DMS53 (cell line): ENCODE measurements at places on chromosomes 5 and 9.

- DNase-seq, result peak; percentile 39
Observed at GRCh38 chr5:85990998-85991397, 626.7 kb upstream of the COX7C start.

DNA sequence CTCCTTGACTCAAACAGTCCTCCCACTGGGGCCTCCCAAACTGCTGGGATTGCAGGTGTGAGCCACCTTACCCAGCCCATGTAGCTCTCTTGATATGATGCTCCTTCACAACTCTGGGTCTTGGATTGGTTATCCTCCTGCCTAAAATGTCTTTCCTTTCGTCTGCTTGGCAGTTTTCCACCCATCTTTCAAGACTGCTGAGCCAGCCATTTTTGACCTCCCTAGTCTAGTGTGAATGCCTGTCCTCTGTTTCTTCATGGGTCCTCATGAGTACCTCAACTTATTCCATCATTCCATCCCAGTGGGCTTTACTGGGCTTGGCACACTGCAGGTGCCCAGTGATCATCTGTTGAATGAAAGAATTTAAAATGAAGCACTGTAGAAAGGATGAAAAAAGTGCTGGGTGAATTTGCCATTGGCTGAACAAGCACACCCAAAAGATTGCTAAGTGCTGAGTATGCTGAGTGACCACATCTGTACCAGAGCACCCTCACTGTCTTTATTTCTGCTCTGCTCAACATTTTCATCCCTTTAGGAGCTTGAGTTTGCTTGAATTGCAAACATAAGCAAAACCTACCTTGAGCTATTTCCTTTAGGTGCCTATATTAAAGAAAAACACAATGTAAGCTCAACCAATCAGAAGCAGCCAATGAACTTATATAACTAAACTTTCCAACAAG, 84.8 kb upstream of the FAM169A start:
- no peak for DNase-seq

GRCh38 chr9:81976351-81976750, 12.2 kb upstream of the SPATA31D1 start:
- no peak for DNase-seq

- peak; percentile 10 for DNase-seq
Observed at GRCh38 chr9:114962809-114963208, 32.4 kb upstream of the TNFSF8 start.

DNA sequence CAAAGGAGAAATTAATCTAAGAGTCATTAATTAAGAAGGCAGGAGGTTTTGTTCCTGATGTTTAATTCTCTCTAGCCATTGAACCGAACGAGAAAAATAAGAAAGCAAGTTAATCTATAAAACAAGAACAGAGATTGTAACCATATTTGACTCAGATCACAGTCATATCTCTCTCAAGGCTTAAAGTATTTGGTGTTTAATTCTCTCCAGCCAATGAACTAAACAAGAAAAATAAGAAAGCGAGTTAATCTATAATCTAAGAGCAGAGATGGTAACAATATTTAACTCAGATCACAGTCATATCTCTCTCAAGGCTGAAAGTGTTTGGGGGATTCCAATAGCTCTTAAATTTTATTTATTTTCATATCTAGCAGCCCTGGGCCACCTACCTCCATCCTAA, 74.4 kb upstream of the SHISAL2B start:
- no peak for DNase-seq

GRCh38 chr9:34413231-34413852, 36.6 kb upstream of the MYORG start:
- peak; percentile 10 for DNase-seq

DNA sequence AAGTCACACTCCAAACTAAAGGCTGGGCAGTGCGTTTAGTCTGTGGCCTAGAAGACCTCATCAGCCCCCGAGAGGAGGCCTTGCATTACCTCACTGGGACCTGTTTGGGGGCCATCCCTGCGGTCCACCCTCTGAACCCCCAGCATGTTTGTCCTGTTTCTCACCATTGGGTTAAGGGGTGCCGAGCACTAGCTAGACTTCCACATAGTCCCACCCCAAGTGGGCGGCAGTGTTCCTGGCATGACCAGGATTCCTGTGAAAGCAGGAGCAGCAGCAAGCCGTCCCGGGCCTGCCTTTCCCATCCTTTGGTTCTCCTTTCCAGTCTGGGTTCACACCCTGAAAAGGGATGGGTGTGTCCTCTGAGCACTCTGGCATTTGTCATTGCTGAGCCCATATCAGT, 26.6 kb upstream of the SAP30L start:
- no peak for DNase-seq

DNA sequence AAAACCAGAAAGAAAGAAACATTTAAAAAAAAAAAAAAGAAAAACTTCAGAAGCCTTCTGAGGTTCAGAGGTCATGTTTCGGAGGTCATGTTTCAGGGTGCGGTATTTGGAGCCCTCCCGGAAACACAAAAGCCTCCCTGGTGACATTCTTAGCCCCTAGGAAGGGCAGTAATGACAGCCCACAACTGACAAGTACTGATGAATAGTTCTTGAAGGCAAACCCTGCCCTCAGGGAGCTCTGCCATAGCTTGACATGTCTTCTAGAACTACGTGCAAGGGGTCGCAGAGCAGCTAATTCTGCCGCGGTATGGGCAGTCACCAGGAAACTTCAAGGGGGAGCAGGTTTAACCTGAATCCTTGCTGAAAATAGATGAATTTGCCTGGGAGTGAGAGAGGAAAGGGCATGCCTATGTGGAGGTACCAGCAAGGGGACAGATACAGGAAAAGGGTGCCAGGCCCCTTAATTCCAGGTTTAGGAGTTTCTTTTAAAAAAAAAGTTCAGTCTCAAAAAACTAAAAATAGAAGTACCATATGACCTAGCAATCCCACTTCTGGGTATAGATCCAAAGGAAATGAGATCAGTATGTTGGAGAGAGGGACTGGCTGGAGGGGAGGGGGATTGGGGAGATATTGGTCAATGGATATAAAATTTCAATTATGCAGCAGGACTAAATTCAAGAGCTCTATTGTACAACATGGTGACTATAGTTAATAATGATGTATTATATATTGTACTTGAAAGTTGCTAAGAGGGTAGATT, 98.4 kb downstream of the C9orf152 start:
- DNase-seq, result no peak

DNA sequence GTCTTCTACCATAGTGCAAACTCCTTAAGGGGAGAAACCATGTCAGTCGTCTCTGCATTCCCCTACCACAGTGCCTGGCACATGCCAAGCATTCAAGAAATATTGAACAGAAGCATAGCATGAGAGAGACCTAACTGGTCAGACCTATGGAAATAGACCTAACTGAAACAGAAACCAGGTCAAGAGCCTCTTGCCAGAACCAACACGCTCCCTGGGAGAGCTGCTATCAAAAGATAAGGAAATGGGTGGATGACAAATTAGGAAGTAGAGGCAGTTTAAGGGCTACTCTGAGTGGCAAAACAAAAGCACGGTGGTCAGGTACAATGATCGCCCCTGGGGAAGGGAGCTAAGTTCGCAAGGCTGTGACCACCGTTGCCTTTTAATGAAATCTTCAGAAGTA, 66.0 kb upstream of the SMIM15 start:
- DNase-seq, result no peak

GRCh38 chr9:4095484-4095883, 204.4 kb downstream of the GLIS3 start:
- DNase-seq, result no peak

DNA sequence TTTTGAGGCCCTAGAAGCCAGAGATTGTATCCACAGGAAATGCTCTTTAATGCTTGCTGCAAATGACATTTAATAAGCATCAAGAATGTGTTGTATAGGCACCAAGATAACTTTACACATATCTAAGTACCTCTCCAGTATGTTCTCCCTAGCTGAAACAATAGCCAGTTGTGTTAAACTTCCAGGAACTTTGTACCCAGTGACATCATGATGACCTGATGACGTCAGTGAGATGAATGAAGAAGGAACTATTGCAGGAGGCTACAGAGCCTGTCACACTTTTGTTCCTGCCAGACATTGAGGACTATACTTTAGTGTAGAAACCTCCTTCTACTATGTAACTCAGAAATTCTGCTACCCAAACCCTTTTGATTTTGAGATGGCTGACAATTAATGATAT, 129.8 kb downstream of the CD180 start:
- peak; percentile 35 for DNase-seq

GRCh38 chr5:91436241-91436640, 53.1 kb upstream of the ARRDC3 start:
- DNase-seq, result no peak

GRCh38 chr9:33178972-33179697, 12.0 kb upstream of the B4GALT1 start:
- no peak for DNase-seq

- DNase-seq, result no peak
Observed at GRCh38 chr5:149205625-149206523, 64.6 kb downstream of the ABLIM3 start.

DNA sequence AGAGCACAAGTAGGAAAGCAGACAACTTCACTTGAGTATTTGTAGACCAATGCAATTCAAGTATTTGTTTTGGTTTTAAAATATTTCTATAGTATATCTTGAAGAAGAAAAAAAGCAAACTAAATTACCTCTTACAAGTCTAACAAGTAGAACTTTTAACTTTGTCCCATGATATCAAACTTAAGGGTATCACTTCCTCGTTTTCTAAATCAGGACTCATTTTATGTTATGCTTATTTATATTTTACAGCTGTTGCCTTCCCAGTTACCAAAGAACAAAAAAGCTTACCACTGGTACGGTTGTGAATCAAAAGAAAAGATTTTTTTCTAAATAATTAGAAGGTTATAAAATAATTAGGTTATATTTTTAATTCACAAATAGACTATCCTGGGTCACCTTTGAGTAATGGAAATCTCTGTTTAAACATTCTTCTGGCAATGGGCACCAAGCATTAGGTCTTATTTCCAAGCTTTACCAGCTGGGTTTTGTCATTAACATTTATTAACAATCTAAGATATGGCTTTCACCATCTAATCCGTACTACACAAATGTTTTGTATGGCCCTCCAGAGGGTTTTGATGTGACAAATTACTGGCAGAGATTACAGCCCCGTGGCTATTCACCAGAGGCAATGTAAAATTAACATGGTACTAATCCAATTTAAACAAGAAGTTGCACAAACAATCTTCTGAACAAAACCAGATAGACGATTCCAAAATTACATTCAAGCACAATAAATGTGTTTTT, 63.6 kb downstream of the CEP120 start:
- no peak for DNase-seq

- DNase-seq, result peak; percentile 78
Observed at GRCh38 chr9:136363949-136364748, 605 bp upstream of the DNLZ start.

DNA sequence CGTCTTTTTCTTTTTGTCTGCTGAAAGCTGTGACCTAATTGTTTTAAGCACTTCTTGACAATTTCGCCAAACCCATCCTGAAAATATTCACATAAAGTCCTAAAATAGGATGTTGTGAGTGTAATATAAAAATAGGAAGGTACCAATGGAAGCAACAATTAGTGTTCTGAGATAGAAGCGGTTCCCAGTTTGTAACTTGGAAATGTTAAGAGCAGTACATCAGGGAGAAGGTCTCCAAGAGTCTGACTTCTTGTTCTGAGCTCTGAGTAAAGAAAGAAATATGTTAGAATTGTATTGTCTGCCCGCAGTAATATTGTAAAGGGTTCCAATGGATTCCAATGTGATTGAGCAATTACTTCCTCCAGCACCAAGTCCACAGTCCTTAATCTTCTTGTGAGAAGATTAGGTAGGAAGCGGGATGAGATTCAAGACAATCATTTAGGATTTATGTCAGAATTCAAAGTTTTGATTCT, 3.9 kb downstream of the VCAN start:
- DNase-seq, result no peak

DNA sequence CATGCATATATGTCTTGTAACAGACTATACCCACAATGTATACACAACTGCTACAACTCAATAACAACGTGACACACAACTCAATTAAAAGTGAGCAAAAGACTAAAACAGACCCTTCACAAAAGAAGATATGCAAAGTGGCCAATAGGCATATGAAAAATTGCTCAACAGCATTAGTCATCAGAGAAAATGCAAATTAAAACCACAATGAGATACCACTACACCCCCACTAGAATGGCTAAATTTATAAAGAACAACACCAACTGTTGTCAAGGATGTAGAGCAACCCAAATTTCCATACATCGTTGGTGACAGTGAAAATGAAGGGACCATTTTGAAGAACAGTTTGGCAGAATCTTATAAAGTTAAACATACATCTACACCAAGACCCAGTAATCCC, 38.9 kb downstream of the GABRB2 start:
- DNase-seq, result no peak

GRCh38 chr9:70600506-70600905, 186.0 kb upstream of the KLF9 start:
- no peak for DNase-seq

DNA sequence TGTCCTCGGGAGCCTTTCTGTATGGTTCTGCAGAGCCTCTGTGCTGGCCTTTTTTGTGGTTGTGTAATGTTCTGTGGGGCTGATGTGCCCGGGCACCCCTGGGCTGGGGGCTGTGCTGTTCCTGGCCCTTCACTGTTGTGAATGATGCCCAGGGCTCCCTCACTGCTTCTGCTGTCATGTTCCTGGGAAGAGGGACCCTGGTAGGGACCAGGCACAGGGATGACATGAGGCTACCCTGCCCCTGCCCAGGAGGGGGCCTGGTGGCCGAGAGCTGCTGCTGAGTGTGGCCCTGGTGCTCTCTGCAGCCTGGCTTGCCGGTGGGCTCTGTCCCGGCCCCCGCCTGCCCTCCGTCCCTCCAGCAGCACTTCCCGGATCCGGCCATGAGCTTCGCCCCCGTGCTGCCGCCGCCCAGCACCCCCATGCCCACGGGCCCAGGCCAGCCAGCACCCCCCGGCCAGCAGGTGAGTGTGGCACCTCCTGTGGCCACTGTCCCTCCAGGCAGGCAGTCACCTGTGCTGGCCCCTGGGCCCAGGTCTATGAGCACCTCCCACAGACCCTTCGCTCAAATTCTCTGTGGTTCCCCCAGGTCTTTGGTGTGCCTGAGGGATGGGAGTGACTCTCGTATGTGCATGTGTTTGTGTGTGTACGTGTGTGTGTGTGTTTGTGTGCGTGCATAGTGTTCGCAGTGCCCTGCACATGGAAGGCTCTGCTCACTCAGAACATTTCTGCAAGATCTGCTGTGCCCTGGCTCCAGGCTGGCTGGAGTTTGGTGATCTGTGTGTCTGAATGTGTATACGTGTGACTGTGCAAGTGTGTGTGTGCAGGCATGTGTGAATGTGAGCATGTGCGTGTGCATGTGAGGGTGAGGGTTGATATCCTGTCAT, 72.3 kb downstream of the WNK2 start:
- no peak for DNase-seq

DNA sequence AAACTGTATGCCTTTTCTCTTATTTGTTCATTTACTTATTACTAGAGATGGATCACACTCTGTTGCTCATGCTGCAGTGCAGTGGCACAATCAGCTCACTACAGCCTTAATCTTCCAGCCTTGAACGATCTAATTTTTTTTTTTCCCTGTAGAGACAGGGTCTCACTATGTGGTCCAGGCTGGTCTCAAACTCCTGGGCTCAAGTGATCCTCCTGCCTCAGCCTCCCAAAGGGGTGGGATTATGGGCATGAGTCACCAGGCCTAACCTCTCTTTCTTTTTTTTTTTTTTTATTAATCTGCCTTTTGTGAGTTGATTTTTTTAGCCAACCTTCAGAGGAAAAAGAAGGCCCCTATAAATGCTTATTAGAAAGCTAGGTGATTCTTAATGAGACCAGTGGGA, 303.0 kb downstream of the FBXL17 start:
- no peak for DNase-seq

- DNase-seq, result no peak
Observed at GRCh38 chr5:40112875-40113274, 566.8 kb upstream of the PTGER4 start.
